ENCODE measurements at places on chromosomes 5 and 9.

- no peak for DNase-seq
Measured at GRCh38 chr5:108747111-108747773, 455 bp upstream of the FER start.

GRCh38 chr9:134377976-134378375 is 51.7 kb downstream of the RXRA start:
- no peak for DNase-seq

DNA sequence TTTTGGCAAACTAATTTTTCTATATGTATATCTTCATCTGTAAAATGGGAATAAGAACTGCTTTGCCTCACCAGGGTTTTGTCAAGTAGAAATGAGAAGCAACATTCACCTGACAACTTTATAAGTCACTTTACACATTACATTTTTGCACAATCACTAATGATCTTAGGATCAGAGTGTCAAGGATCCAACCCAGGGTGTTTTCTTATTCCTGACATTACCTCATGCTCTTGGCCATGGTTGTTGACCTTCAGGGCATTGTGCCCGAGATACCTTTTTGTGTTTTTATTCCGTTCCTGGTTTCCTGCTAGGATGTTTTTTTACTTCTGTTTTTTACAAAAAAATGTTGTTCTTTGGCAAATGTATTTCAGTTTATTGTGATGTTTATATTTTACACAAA is 22.2 kb upstream of the RASA1 start:
- no peak for DNase-seq

DNA sequence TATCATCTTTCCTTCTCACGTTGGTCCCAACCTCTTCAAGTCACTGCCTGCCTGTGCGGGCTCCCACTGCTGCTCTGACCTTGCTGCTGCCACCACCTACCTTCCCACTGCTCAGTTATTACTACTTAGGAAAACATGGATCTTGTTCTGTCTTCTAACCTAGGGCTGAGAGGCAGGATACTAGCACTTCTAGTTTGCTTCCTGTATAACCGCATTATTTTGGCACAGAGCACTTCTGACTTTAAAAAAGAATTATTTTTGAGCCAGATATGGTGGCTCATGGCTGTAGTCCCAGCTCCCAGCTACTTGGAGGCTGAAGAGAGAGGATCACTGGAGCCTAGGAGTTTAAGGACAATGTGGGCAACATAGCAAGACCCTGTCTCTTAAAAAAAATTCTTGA is 135.4 kb upstream of the GNA14 start:
- DNase-seq: no peak

- no peak for DNase-seq
Measured at GRCh38 chr9:111915425-111915758, 18.8 kb downstream of the UGCG start.

GRCh38 chr9:137396634-137397367 is 26.2 kb downstream of the EXD3 start:
- no peak for DNase-seq

DNA sequence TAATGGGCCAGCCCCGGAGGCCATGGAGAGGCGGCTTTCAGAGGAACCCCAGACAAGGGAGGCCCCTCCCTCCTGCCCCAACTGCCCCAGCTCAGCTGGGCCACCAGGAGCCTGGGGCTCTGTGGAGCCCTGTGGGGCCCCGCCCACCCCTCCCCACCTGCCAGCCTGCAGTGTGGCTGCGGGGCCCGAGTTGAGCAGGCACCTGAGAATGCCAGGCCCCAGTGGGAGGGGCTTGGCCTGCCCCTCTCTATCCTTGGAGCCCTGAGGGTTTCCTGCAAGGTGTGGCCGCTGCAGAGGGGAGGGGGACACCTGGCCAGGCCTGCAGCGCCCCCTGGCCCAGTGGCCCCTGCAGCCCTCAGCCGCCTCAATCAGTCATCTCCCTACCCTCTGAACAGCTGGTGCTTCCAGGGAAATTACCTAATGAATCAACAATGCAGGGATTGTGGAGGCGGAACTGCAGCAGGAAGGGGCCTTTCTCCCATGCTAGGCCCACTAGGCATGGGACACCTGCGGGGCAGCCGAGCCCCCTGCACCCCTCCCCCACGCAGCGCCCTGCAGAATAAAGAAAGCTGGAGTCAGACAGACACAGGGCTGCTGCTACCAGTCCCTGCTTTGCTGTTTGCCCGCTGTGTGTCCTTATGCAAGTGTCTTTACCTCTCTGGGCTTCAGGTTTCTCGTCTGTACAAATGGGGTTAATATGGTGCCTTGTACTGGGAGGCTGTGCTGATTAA is 48.0 kb downstream of the LMX1B start:
- no peak for DNase-seq

Measured in NCI-H1417 treated with DMSO at 0.1 percent for 48 hours (cell line).